ENCODE measurements at places on chromosomes 11 and 22. TPM values are rescaled to one million over a fixed set of nuclear protein-coding genes. Genes with fewer than 3 reads are reported as not detected.
A peak's percentile ranks its signal among the peaks of the same experiment; 100 is the strongest.

XKR3 gene
- total RNA-seq, result not detected

CRYBB2 gene
- not detected for total RNA-seq

ST14 gene
- total RNA-seq, result not detected

EHF gene
- total RNA-seq, result 0.16 TPM

GPR83 gene
- total RNA-seq, result 1.6 TPM

GRCh38 chr11:128926000-128926399 is 16.7 kb downstream of the TP53AIP1 start:
- no peak for DNase-seq

DNA sequence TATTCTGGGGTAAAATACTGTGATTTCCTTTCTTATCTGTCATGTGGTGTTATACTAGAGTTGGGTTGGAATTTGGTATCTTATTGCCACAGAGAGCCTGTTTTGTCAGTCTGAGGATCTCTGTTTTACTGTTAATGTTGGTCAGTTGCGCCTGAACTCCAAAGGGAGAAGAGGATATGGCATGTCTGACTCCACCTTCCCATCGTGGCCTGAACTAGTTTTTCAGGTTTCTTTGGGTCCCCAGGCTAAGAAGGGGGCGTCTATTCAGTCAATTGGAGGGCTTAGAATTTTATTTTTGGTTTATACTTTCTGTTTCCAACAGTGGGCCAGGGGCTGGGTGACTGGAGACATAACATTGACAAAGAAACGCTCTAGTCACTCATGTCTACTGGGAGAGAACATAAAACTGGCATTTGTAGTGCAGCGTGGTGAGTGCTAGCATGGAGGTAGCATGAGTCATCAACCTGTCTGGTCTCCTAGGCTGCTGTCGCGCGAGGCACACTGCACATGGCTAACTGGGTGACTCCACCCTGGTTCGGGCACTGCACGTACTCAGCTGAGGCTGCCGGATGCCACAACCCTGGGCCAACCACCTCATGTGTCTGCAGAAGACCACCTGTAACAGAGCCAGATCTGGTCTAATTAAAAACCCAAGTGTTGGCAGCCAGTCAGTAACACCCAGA is 120.1 kb upstream of the OR9Q1 start:
- peak; percentile 53 for DNase-seq

DNA sequence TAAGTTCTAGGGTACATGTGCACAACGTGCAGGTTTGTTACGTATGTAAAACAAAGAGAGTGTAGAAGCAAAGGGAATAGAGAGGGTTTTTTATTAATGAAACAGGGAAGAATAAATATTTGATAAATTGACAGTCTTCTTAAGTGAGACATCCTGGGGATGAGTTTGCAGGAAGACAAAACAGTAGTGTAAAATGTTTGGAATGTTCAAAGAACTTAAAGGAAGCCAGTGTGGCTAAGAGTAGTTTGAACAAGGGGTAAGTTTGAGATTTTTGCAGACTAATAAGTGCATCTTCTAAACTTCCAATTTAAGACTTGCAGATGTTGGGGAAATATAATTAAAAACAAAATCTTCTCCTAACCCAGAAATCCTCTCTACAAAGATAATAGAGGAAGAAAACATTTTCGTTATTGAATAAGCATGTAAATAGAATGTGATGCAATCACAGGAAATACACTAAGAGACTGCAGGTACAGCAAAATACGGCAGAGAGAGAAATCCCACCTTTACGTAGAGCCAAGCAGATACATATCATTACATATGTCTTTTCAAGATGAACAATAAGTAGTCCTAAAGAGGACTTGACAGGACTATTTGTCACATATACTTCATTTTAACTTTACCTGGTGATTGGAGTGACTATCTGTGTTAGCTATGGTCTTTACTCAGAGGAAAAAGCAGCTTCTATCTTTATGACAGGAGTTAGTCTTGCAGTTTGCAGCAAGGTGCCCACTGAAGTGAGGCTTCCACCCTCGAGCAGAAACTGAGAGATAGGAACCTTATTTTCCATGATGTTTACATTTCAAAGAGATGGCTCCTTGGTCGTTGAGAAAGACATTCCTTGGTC is 402.1 kb downstream of the CNTN5 start:
- no peak for DNase-seq

DNA sequence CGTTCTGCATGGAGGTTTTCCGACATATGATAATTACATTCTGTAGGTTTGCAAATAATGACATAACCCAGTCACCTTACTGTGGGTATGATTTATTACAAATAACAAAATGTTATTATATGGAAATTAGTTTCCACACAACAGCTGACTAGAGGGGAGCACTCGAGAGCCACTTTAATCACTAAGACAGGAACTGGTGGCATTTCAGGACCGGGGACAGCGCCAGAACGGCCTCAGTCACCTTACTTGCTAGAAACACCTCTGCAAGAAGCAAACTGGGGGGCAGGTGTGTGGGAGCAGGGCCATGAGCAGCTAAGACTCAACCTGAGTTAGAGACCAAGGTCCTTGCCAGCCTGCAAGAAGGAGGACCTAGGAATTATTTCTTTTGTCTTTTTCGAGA is 199.9 kb downstream of the DSCAML1 start:
- no peak for DNase-seq

GRCh38 chr11:66617155-66617834 is 865 bp downstream of the RBM14 start:
- peak; percentile 61 for DNase-seq

DNA sequence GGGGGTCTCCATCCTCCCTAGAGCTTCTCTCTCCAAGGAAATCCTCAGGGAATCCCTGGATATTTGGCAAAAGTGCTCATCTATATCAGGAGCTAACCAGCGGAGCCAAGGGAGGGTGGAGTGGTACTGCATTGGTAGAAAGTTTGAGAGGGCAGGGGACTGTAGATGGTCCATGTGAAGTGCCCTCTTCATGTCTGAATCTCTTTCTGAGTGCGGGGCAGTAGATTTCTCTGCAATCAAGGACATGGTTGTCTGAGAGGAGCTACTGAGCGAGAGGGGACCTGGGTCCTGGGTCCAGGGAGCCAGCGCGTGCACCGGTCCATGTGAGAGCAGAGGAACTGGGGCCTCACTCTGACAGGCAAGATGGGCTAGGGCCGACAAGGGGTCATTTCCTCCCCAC is 701 bp downstream of the DIXDC1 start:
- DNase-seq, result no peak

- no peak for DNase-seq
Measured at GRCh38 chr22:44542561-44543222, 44.7 kb upstream of the RTL6 start.
